ENCODE measurements at places on chromosomes 12 and 14. TPM values are rescaled to one million over a fixed set of nuclear protein-coding genes. Genes with fewer than 3 reads are reported as not detected.

- H3K4me3 ChIP-seq, result peak overlapping the region; percentile 97
- DNase-seq, result no peak
- H3K4me1 ChIP-seq, result peaks cover 25% of the 10 kb centered on the region
- H3K27me3 ChIP-seq, result no peaks in the 10 kb centered on the region
- peak overlapping the region; percentile 92 for H3K27ac ChIP-seq
Measured at GRCh38 chr12:106986135-106986534, 811 bp downstream of the MTERF2 start.

Gene TBX5
- total RNA-seq, result not detected

DNA sequence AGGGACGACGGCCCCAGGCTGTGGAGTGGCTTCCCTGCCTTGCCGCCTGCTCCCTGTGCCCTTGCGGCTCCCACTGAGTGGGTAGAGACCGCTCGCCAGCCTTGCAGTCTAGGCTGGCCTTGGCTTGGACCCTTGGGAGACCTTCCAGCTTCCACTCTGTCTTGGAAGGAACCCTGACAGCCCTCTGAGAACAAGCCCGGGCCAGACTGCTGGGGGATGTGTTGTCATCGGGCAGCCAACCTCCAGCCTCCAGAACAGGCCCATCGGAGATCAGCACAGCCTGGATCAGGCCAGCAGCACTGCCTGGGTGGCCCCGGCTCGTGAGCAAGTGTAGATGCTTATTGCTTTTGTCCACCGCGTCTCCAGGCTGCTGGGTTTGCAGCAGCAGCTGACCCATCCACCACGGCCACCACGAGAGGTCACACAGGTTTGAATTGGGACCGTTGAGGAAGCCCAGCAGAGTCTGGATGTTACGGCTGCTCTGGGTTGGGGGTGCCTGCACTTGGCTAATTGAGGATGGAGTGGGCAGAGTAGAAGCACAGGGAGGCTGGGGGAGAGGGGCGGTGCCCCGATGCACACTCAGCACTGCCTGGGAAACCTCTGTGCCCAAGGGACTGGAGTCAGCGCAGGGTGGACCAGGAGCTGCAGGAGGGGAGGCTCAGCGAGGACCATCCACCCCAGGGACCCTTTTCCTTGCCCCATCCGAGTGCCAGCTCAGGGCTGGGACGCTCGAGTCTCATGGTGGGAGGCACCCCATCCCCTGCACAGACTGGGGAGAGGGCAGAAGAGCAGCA is 55.5 kb downstream of the NOC4L start:
- no peak overlapping the region for H3K27ac ChIP-seq
- no peaks in the 10 kb centered on the region for H3K4me1 ChIP-seq
- peaks cover 11% of the 10 kb centered on the region for H3K27me3 ChIP-seq
- no peak for DNase-seq
- H3K4me3 ChIP-seq, result no peak overlapping the region

GRCh38 chr12:65681226-65681625 is 143.1 kb upstream of the HMGA2 start:
- no peaks in the 10 kb centered on the region for H3K27me3 ChIP-seq
- no peaks in the 10 kb centered on the region for H3K36me3 ChIP-seq
- no peak overlapping the region for H3K4me3 ChIP-seq
- H3K27ac ChIP-seq, result no peak overlapping the region

- no peak overlapping the region for H3K4me3 ChIP-seq
- no peaks in the 10 kb centered on the region for H3K36me3 ChIP-seq
- peaks cover 40% of the 10 kb centered on the region for H3K4me1 ChIP-seq
- peak overlapping the region; percentile 37 for H3K27ac ChIP-seq
Measured at GRCh38 chr12:52221912-52222457, 11.1 kb upstream of the KRT7 start.

GRCh38 chr14:95507174-95507573 is 9.3 kb downstream of the SYNE3 start:
- H3K4me1 ChIP-seq, result peaks cover 26% of the 10 kb centered on the region
- no peaks in the 10 kb centered on the region for H3K36me3 ChIP-seq
- peak overlapping the region; percentile 33 for H3K4me3 ChIP-seq
- H3K27ac ChIP-seq, result peak overlapping the region; percentile 66

Gene E2F7
- total RNA-seq, result 34.4 TPM

Gene TPI1
- 549 TPM for total RNA-seq

- no peak overlapping the region for H3K27ac ChIP-seq
- peaks cover 27% of the 10 kb centered on the region for H3K27me3 ChIP-seq
- H3K4me1 ChIP-seq, result no peaks in the 10 kb centered on the region
- no peaks in the 10 kb centered on the region for H3K36me3 ChIP-seq
- DNase-seq, result no peak
Measured at GRCh38 chr14:104421892-104422828, 157.4 kb upstream of the C14orf180 start.

DNA sequence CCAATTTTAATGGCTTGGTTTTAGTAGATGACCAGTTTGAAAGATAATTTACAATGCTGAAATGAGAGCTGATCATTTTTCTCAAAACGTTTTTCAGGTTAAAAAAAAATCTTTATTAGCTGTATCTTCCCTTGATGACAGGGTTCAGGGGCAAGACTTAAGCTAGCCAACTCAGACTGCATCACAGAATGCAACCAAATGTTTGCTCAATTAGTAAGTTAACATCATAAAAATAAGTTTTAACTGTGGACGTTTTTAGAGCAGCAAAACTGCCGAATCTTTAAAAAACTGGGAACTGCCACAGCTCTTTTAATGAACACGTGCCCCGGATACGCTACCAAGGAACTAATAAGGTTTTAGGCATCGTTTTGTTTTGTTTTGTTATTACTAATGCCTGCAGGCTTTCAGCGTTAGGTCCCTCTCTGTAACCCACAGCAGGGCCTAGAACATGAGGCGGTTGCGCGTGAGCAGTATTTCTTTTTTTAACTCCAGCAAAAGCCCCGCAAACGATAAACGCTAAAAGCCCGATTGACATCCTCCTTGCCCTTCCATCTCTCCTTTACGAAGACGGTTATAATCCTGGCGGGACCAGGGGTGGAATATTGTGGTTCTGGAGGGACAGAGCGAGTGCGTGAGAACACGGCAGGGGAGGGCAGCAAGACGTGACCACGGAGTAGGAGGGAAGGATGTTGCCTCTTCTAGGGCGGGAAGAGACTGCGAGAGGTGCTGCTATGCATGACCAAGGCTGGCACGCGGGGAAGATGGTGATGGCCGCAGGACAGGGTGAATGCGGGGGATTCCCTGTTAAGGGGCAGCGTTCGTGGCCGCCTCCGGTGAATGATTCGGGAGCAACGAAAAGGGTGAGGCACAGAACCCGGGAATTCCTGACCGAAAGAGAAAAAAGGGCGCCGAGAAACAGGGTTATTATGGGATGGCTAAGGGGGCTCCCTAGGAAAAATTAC is 652 bp downstream of the SUPT16H start:
- peaks cover 8% of the 10 kb centered on the region for H3K4me1 ChIP-seq
- peaks cover 67% of the 10 kb centered on the region for H3K36me3 ChIP-seq
- H3K27me3 ChIP-seq, result no peaks in the 10 kb centered on the region
- peak overlapping the region; percentile 99 for H3K27ac ChIP-seq
- peak overlapping the region; percentile 100 for H3K4me3 ChIP-seq
- peak; percentile 47 for DNase-seq

- no peaks in the 10 kb centered on the region for H3K4me1 ChIP-seq
- H3K27ac ChIP-seq, result no peak overlapping the region
- no peak overlapping the region for H3K4me3 ChIP-seq
- H3K36me3 ChIP-seq, result no peaks in the 10 kb centered on the region
- no peaks in the 10 kb centered on the region for H3K27me3 ChIP-seq
Measured at GRCh38 chr12:67327466-67327865, 58.3 kb downstream of the CAND1 start.

DNA sequence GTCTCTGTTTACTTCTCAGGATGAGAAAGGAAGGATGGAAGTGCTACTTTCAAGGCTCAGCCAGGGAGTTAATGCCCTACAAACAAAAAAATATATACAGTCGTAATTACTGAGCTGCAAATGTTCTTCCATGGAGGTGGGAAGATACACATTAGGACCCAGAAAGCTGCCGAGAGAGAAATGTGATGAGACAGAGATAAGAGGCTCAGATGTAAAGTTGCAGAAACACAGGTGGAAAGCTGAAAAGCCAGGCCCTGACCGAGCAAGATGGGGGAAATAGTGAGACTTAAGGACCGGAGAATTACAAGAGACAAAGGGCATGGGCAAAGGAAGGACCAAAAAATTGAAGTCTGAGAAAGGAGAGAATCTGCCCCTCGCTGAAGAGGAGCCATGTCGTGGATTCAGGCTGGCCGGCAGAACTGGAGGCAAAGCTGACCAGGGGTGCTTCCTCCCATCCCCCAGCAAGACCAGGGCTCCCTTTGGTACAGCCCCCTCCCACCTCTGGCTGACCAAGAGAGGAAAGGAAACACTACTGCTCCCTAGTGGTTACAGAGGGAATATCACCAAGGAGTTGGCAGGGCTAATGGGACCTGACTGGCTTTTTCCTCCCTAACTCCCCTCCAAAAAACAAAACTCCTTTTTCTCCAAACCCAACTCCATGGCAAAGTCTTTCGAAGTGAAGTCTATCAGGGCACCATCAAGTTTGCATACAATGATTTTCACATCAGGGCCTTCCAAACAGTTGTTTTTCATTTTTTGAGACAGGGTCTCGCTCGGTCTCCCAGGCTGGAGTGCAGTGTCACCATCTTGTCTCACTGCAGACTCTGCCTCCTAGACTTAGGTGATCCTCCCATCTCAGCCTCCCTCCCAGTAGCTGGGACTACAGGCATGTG is 12.1 kb downstream of the ZFHX2 start:
- peak; percentile 55 for DNase-seq
- no peak overlapping the region for H3K4me3 ChIP-seq

Gene BATF
- not detected for total RNA-seq

DNA sequence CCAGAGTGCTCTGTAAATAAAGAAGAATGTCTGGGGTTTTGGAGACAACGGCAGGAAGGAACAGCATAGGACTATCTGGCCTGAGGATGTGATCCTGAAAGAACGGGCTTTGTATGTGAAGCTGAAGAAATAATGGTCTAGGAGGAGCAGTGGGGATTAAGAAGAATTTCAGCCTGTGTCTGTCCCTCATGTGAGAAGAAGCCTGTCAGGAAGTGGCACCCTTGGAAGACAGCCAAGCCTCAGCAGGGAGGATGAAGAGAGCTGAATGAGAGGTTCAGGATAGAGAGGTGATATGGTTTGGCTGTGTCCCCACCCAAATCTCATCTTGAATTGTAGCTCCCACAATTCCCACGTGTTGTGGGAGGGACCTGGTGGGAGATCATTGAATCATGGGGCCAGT is 56.9 kb upstream of the TCL1A start:
- H3K4me3 ChIP-seq, result no peak overlapping the region
- H3K27me3 ChIP-seq, result peaks cover 66% of the 10 kb centered on the region
- H3K27ac ChIP-seq, result no peak overlapping the region

DNA sequence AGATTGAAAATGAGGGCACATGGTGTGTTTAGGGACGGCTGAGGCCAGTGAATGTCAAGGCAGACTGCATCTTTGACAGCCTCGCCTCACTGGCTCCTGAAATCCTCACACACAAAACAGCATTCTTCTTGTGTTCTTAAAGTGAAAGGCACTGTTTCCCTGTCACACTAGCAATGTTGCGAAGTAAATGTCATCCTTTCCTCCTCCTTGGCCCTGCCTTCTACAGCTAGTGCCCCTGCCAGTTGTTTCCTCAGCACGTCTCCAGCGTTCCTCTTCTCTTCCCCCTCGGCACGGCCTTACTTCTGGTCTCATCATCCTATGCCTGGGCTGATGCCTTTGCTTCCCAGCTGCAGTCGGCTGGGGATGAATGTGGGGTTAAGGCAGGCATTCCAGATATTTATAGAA is 129.4 kb upstream of the DNM1L start:
- peaks cover 19% of the 10 kb centered on the region for H3K36me3 ChIP-seq
- DNase-seq, result no peak
- no peaks in the 10 kb centered on the region for H3K27me3 ChIP-seq

DNA sequence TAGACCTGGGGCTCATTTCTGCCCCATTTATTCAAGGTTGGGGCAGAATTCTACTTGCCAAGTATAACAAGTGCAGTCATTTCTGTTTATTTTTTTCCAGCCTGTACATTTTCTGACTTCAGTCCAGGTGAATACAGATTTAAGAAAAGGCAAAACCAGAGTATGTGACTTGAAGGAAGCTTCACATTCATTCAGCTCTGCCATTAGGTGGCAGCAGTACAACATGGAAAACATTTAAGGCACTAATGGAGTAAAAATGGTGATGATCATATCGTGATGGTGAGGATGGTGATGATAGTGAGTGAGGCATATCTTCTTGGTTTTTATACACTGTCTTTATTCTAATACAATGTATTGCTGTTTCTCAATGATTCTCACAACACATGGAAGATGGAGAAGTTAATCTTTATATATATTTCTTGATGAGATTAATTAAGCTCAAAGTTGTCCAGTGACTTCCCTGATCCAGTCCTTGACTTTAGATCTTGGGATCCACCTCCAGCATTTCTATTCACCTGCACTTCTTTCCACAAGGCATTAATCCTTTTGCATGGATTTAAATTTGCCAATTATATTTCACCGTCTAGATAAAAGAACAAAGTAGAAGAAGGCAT is 176.7 kb upstream of the SEL1L start:
- H3K4me1 ChIP-seq, result no peaks in the 10 kb centered on the region
- no peak overlapping the region for H3K4me3 ChIP-seq

- H3K36me3 ChIP-seq, result no peaks in the 10 kb centered on the region
- H3K27me3 ChIP-seq, result peaks cover 11% of the 10 kb centered on the region
- DNase-seq, result no peak
- no peaks in the 10 kb centered on the region for H3K4me1 ChIP-seq
Measured at GRCh38 chr14:34018564-34019244, 67.8 kb upstream of the EGLN3 start.

- no peaks in the 10 kb centered on the region for H3K27me3 ChIP-seq
- peaks cover 13% of the 10 kb centered on the region for H3K4me1 ChIP-seq
- no peak overlapping the region for H3K4me3 ChIP-seq
- no peak for DNase-seq
- H3K36me3 ChIP-seq, result peaks cover 21% of the 10 kb centered on the region
Measured at GRCh38 chr12:22473212-22473611, 71.1 kb downstream of the C2CD5 start.

Gene SLC25A29
- total RNA-seq, result 49.2 TPM

Gene EPYC
- not detected for total RNA-seq

Gene FLRT2
- total RNA-seq, result 153 TPM

DNA sequence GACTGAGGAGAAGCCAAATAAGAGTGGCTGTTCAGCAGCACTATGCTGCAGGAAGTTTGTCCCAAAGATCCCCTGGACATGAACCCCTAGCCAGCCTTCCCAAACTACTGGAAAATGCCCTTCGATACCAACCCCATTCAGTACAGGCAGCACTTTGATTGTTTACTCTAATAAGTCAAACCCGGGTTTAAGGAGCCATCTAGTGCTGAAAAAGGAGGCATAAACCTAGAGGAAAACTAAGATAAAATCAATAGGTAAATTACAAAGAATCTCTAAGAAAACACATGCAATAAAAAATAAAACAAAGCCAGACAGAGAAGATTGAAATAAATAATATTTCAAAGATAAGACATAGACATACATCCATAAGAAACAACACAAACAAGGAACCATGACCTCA is 771.6 kb downstream of the RPS29 start:
- no peaks in the 10 kb centered on the region for H3K4me1 ChIP-seq
- no peaks in the 10 kb centered on the region for H3K36me3 ChIP-seq
- H3K27me3 ChIP-seq, result no peaks in the 10 kb centered on the region
- H3K4me3 ChIP-seq, result no peak overlapping the region
- H3K27ac ChIP-seq, result no peak overlapping the region

- no peaks in the 10 kb centered on the region for H3K36me3 ChIP-seq
- no peaks in the 10 kb centered on the region for H3K27me3 ChIP-seq
- no peak for DNase-seq
- no peak overlapping the region for H3K4me3 ChIP-seq
Measured at GRCh38 chr14:90575781-90576180, 179.0 kb downstream of the CALM1 start.

Gene BDKRB2
- 1.4 TPM for total RNA-seq

Gene DNAH10
- total RNA-seq, result 0.22 TPM

Gene ADIPOR2
- total RNA-seq, result 58.5 TPM
